Astrocyte (in vitro differentiated cells and primary cell): ENCODE measurements at places on chromosomes 3 and 15. TPM values are rescaled to one million over a fixed set of nuclear protein-coding genes. Genes with fewer than 3 reads are reported as not detected.

Gene GOLGA8F
- total RNA-seq, result not detected in 2 replicates

Gene TRIM42
- total RNA-seq, result not detected in 2 replicates

Gene SEMA3G
- total RNA-seq, result 0.09 and 0.26 TPM in 2 replicates

Gene POC1A
- total RNA-seq, result 3.1 and 3.7 TPM in 2 replicates

Gene TRH
- 0.14 TPM in 1 of 2 replicates, not detected in the other for total RNA-seq

GRCh38 chr3:193872265-193872753 is 263.6 kb upstream of the HES1 start:
- DNase-seq, result peak; percentile 99

DNA sequence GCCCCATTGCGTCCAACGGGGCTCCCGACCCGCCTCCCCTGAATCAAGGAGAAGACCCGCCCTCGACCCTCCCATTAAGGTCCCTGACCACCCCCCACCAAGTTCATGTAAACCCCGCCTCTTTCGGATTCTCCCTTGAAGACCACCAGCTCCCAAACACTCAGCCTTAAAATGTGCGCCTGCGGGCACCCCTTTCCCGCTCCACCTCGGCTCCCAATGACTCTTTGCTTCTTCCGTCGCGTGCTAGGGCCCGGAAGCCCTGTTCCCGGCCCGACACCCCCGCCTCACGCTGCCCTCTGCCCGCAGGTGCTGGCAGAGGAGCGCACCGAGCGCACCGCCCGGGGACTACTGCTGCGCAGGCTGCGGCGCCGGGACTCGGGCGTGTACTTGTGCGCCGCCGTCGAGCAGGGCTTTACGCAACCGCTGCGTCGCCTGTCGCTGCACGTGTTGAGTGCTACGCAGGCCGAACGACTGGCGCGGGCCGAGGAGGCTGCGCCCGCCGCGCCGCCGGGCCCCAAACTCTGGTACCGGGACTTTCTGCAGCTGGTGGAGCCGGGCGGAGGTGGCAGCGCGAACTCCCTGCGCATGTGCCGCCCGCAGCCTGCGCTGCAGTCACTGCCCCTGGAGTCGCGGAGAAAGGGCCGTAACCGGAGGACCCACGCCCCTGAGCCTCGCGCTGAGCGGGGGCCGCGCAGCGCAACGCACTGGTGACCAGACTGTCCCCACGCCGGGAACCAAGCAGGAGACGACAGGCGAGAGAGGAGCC is 2.7 kb upstream of the LSMEM2 start:
- DNase-seq, result no peak

DNA sequence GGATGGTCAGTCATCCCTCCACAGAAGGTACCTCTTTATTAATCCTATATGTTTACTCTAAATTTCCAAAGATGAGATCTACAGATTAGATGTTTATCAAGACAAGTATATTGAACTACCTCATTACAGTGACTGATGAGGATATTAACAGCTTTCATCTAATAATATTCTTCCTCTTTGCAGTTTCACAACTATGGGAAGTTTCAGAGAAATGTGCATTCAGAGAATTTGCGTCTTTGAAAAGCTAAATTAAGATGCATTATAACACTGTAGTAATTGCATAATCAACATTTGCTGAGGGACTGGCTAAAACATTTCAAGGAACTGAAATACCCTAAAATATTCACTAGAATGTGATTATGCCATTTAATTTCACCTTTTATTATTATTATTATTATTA is 46.7 kb downstream of the MCF2L2 start:
- DNase-seq, result no peak

DNA sequence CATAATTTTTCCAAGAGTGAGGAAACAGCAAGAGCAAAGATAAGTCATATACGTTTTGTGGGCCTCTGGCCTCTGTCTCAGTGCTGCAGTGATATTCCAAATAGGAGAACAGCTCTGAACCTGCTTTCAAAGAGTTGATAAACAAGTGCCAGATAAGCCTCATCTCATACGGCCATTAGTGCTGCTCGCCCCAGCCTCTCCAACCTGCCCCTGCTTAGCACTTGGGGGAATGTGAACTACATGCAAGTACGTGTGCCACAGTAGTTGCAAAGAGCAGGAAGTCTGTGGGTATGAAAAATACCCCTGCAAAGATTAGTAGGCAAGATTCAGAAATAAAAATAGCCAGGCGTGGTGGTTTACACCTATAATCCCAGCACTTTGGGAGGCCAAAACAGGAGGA is 14.0 kb downstream of the DAPK2 start:
- no peak for DNase-seq

GRCh38 chr3:125129512-125129997 is 73.8 kb upstream of the HEG1 start:
- DNase-seq, result peak; percentile 99

DNA sequence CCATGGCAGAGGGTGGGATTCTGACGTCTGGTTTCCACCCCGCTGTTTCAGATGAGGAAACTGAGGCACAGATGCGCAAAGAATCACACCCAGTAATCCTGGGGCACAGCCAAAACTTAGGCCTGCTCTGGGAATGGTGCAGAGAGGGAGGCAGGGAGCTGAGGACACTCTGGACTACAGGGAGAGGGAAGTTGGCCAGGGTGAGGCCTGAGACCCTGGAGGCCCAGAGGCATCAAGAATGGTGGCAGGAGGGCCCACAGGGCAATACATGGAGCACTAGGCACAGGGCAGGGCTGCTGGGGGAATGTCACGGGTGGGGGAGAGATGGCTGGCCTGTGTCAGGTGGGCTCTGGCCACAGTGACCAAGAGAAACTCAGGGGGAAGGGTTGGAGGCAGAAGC is 63.6 kb downstream of the TLE3 start:
- no peak for DNase-seq

GRCh38 chr3:62605413-62606068 is 232.2 kb upstream of the FEZF2 start:
- no peak for DNase-seq

DNA sequence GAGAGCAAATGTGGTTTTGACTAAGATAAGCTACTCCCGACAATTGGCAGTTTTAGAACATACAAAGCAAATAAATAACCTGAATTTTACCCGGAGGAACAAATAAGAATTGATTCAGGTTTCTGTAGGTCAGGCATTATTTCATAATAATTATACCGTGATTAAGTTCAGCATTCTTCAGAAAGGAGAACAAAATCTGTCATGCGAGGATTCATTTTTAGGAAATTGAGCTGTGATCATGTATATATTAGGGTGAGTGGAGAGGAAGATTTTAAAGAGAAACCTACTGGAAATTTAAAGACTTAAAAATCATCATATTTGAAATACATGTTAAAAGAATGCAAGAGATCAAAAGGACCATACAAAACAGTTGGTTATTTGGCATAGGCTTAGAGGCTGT is 20.5 kb downstream of the ZNF609 start:
- no peak for DNase-seq

GRCh38 chr3:122299872-122300460 is 25.1 kb upstream of the CSTA start:
- no peak for DNase-seq

DNA sequence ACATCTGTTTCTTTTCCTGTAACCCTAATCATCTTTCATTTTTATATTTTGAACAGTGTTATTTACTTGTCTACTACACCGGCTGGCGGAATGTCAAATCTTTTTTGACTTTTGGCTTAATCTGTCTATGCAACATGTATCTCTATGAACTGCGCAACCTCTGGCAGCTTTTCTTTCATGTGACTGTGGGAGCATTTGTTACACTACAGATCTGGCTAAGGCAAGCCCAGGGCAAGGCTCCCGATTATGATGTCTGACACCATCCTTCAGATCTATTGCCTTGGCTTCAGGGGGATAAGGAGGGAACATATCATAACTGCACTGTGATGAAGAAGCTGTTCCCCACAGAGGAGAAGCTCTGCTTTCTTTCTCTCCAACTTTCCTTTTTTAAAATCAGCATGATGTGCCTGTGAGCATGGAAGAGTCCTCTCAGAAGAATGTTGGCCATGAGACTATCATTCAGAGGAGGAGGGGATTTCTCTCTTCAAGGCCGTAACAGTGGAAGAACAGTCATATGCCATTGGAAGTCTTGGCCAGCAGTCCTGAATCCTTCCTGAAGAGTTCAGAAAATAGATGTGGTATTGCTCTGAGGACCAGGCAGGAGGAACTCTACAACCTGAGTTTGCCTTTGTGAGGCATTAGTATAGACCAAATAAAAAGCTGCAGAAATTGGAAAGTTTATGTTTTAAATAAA is 69.9 kb downstream of the SEC22A start:
- no peak for DNase-seq

- peak; percentile 56 for DNase-seq
Observed at GRCh38 chr3:4687167-4687566, 194.0 kb downstream of the ITPR1 start.

GRCh38 chr3:153103406-153103945 is 58.5 kb upstream of the RAP2B start:
- DNase-seq, result no peak

GRCh38 chr3:17638356-17638755 is 104.1 kb downstream of the TBC1D5 start:
- no peak for DNase-seq

- DNase-seq, result no peak
Observed at GRCh38 chr3:114856835-114857234, 290.3 kb downstream of the ZBTB20 start.

- DNase-seq, result no peak
Observed at GRCh38 chr3:123076496-123077418, 9.9 kb downstream of the PDIA5 start.

DNA sequence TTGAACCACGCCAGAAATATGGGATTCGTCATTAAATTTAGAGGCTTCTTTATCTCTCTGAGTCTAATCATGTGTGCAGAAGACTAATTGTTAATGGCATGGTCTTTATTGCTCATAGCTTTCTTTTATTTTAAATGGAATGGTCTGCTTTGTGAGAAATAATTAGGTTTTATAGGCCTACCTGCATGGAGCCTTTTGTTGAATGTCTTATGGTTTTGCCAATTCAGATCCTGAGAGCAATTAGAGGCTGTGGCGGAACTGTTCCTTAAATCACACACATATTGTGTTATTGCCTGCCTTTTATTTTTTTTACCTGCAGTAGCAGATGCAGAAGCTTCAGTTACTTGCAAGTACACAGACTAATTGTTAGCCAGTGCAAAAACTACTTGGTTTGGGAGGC is 306.2 kb downstream of the NLGN1 start:
- no peak for DNase-seq

DNA sequence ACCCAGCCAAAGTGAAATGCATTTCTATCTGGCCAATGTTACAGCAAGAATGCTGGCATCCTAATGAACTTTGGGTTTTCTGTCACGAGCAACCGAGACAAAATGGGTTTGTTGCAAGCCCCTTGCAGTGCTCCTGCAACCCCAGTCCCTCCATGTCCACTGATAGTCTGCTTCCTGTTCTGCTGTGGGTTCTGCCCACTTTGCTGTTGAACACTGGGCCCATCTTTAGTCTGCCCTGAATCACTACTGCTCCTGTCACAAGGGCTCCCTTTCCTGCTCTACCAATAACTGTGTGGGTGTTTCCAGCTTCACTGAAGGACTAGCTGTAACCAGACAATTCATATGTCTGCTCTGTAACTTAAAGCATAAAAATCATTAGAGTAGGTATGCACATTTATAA is 12.7 kb upstream of the OXSR1 start:
- no peak for DNase-seq

DNA sequence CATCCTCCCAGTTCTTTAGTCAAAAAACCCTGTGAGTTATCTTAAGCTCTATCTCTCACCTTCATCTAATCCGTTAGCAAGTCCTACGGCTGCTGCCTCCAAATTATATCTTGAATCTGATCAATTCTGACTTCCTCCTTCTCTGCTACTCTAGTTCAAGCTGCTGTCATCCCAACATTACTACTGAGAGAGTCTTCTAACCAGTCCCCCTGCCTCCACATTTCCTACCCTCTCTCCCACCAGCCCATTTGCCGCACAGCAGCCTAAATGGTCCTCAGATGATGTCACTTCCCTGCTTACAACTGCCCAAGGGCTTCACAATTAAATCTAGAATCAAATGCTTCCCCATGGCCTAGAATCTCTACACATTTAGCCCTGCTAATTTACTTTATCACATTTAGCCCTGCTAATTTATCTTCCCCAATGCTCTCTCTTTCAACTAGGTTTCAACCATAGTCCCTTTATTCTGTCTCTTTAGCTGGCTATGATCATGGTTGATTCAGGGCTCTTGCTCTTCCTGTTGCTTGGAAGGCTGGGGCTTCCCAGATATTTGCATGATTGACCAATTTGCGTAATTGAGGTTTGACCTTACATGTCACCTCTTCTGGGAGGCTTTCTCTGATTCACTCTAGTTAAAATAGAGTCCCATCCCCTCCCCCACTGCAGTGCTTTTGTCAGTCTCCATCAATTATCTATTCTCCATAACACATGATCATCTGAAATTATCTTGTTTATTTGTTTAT is 11.0 kb upstream of the ARL14 start:
- DNase-seq, result peak; percentile 96
